ENCODE measurements at places on chromosomes 1 and 21.

DNA sequence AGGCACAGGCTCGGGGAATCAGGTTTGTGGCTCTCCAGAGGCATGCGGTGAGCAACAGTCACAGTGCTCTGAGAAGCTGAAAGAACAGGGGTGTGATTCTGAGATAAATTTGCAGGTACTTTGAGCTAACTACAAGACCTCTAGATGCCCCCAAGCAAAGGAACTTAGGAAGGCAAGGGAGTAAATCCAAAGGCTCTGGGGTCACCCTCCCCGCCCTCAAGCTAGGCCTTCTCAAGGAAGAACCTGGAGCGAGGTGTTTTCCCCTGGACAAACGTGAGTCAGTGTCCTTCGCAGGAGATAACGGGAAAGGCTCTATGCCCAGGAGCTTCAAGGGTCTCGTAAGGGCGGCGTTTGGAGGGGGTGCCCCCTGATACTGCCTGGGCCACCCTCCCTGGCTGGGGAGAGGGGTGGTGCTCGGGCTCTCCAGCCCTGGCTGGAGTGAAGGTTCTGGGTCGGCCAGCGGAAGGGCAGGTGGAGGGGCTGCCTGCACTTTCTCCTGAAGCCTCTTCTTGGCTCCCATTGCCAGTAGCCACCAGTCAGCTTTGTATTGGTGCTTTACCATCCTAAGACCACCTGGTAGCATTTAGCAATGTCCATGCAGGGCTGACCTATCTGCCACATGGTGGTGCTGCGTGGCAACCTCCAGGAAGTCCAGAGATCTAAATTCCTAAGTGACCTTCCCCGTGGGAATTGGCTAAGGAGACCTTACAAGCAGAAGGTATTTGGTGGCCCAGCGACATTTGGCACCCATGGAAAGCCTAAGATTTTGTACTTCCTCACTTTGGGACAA lies 44.0 kb downstream of the GPR161 start:
- DNase-seq, result no peak

- no peak for DNase-seq
Observed at GRCh38 chr1:9362488-9362887, 69.8 kb downstream of the SPSB1 start.

DNA sequence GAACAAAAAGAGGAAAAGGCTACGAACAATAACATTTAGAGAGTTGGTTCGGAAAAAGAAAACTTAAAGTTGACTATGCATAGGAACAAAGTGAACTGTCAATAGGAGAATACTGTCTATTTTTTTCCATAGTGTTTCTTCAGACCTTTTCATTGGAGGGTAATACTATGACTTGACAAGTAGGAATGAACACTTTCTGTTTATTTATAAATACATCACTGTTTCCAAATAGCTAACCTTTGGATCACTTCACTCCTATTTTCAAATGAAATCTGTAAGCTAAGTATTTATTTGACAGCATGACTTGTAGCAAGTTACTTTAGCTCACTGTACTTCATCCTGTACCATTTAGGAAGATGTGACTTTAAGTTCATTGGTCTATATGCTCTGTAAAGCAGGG lies 221.3 kb downstream of the COL24A1 start:
- DNase-seq, result no peak

- DNase-seq, result no peak
Observed at GRCh38 chr1:43038232-43038935, 79.7 kb upstream of the SLC2A1 start.

- no peak for DNase-seq
Observed at GRCh38 chr1:190019717-190020116, 457.9 kb downstream of the BRINP3 start.

- DNase-seq, result no peak
Observed at GRCh38 chr1:47523835-47524215, 86.0 kb downstream of the FOXD2 start.

DNA sequence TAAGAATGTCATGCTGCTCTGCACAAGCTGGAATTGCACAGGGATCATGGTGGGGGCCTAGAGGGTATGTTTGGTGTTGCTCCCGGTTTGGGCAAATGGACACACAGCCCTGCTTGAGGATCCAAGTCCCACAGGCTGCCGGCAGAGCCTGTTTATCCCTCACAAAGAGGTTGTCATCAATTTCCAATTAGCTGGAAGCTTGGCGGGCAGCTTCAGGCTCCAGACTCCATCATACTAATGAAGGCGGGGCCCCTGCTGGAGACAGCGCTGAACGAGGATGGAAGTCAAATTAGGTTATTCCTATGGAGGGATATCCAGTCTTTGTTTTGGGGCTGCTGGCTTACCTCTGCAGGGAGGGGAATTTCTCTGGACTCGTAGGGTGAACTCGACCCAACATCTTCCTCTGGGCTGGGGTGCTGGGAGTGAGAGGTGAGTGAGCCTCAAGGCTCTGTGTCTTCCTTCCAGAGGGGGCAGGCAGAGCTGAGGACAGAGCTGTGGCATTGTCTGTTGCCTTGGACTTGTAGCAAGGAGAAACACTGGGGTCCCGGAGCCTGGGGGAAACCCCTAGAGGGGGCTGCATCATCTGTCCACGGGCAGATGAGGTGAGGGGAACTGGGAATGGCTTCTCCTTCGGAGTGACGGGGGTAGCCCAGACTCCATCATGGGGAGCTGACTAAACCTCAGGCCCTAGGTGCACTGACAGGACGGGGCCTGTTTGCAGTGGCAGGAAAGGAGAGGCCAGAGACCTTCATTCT lies 24.9 kb upstream of the PARP1 start:
- DNase-seq, result no peak

- DNase-seq, result no peak
Observed at GRCh38 chr1:168974611-168975010, 131.9 kb upstream of the ATP1B1 start.

GRCh38 chr1:225580238-225581099 lies 72.5 kb downstream of the ENAH start:
- DNase-seq, result no peak

DNA sequence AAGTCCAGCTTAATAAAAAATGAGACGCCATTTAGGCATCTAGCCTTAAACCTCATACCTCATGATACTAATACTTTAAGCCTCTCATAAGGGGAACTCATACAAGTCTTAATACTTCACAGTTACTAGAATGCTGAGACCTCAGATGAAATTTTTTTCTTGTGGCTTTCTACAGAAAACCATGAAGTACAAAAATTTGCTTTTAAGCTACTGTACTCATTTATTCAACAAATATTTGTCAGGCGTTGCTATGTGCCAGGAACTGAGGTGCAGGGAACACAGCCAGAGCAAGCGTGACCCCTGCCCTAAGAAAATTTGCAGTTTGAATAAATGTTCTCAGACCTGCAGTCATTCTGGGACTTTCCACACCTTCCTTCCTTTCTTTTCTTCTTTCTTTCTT lies 150.6 kb downstream of the MRPL39 start:
- no peak for DNase-seq

- DNase-seq, result no peak
Observed at GRCh38 chr1:226069811-226070489, 7.4 kb downstream of the H3-3A start.

GRCh38 chr21:15441992-15442391 lies 287.8 kb upstream of the USP25 start:
- DNase-seq, result no peak

DNA sequence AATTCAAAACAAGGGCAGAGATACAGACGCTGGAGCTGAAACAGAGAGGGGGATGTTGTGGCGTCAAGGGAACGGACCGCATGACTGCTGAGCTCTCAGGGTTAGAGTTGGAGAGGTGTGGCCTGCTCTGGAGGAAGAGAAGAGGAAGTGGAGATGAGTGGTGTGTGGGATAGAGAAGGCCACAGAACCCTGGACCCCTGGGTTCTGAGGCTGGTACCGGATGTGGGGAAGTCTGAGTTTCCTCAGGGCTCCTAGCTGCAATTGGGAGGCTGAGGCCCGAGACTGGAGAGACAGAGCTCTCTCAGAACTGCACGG lies 1.8 kb downstream of the BCAN start:
- DNase-seq, result no peak

GRCh38 chr1:205217418-205217817 lies 5.9 kb upstream of the DSTYK start:
- DNase-seq, result no peak

DNA sequence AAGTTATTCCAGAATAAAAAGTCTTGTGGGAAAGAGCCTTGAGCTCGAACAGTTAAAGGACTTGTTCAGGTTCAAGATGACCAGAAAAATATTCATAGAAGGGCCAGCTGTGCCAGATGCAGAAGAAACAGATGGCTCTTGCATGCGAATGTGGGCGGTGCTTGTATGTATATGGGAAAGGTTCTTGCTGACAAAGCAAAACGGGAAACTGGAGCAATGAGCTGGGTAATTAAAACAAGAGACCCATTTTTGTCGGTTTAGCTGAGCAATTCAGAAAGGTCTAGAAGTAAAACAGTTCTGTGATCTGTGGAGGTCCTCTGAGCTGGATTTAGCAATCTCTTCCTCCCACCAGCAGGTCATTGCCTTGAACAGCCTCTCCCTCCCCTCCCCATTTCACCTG lies 107.2 kb upstream of the MARK1 start:
- no peak for DNase-seq

GRCh38 chr1:34885405-34886247 lies 26.1 kb upstream of the SMIM12 start:
- DNase-seq, result no peak

Measured in GM04504 (cell line).